Right lung (tissue), 10 donors: ENCODE measurements at places on chromosomes 1 and 21.

- no peak for DNase-seq
These were observed 209.8 kb downstream of the DISC1 start for GRCh38 chr1:231836227-231836893.

- DNase-seq = no peak
These were observed 680.3 kb downstream of the PLA2G4A start for GRCh38 chr1:187509091-187509490.

- DNase-seq = no peak
These were observed 27.4 kb upstream of the ECE1 start for GRCh38 chr1:21317690-21318043.

- DNase-seq = no peak
These were observed 156.0 kb downstream of the TGFB2 start for GRCh38 chr1:218501161-218501560.

- peak; percentile 60 for DNase-seq
These were observed at the start of gene LRRC8D for GRCh38 chr1:89820422-89821321. LRRC8D (plus strand) TSS chr1:89821032; CDS start chr1:89933069, 112,037 bp downstream.

DNA sequence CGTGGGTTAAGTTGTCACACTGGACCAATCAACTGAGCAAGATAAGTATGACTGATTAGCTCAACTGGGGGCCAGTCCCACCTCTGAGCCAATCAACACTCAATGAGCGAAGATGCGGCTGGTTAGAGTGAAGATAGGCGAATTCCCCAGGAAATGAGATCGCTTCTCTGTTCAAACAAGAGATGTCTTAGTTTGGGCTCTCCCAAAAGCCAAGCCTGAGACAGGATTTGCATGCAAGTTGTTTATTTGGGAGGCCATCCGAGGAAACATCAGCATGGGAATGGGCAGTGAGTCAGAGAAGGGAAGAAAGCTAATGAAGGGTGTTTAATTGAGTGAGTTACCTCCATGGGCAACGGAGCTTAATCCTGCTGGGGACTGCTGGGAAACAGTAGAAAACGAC lies 4.9 kb upstream of the GJB5 start:
- no peak for DNase-seq
